ENCODE measurements at places on chromosomes 5 and 9.

GRCh38 chr9:137228506-137228967 lies 1.2 kb downstream of the RNF224 start:
- no peak for DNase-seq

DNA sequence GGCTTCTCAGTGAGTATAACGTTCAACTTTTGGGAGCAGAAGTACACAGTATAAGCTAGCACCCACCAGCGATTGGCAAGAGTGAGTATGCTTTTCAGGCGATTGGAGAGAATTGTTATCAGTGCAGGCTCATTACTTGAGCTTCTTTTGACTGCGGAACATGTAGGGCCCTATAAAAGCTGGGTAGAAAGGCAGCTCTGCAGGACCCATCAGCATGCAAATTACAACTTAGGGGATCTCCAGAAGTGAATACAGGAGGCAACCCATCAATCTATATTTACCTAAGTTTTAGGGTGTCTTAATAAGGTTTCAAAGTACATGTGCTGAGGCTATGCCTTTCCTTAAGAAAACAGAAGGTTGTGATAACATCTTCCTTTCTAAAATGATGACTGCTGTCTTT lies 225.0 kb downstream of the MLLT3 start:
- peak; percentile 12 for DNase-seq

DNA sequence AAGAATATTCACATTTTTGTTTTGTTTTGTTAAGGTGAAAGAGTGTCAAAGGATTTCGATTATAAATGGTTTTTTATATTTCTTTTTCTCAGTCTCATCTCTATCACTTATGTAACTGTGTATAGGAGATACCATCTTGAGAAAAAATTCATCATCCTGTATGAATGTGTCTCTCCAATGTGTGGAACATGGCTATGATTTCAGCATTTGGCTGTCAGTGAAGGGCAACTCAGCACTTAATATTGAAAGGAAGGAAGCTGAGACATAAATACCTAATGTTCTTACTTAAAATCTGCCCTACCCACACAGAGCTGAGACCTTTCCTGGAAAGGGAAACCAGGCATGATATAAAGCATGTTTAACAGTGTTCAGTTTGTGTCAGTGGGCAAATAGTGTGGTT lies 474.2 kb upstream of the RIOK2 start:
- no peak for DNase-seq

GRCh38 chr5:123483446-123484077 lies 28.4 kb upstream of the CSNK1G3 start:
- DNase-seq, result no peak

Measured in erythroblast (primary cell).